ENCODE measurements at places on chromosomes 11 and 22.
A peak's percentile ranks its signal among the peaks of the same experiment; 100 is the strongest.

DNA sequence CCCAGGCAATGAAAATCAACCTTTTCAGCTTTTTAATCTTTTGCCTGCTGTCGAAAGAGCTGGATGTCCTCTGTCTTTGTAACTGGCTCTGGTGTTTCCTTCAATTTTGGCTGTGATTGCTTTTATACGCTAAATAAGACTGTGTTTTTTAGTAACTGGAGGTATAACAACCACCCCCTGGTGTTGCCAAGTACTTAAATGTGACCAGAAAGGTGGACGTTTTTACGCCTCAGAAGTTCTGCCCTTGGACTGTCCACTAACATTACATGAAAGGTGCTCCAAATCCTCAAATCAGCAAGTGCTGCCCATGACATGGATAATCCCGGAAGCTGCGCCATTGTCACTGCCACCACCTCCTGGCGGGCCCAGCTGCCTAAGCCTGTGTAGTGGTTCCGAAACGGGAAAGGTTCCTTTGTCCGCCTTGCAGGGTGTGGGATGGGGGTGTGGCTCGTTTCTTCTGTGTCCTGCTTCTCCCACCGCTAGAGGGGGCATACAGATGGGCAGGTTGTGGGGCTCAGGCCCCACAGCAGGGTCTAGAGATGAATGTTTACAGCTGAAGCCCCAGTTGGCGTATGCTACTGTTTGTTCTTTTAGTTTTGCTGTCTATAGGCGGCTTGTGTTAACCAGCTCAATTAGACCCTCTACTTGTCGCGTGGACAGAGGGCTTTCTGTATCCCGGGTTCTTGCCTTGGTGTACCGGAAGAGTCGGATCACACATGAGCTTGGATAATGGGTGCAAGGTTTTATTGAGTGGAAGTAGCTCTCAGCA lies 82.2 kb upstream of the SEPTIN5 start:
- DNase-seq: peak; percentile 68

DNA sequence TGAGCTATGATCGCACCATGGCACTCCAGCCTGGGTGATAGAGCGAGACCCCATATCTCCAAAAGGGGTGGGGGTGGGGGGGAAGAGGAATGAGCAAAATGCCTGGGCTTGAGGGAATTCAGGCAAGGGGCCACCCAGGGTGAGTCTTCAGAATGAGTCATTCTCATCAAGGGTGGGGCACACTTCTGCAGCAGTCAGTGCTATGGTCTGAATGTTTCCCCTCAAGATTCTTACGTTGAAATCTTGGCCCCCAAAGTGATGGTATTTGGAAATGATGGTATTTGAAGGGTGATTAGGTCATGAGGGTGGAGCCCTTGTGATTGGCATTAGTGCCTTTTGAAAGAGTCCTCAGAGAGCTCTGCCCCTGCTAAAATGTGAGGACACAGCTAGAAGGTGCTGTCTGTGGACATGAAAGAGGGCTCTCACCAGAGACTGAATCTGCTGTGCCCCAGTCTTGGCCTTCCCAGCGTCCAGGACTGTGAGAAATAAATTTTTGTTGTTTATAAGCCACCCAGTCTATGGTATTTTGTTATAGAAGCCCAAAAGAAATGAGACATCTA lies 86.4 kb upstream of the THY1 start:
- DNase-seq: peak; percentile 83

GRCh38 chr11:33920838-33921613 lies 29.1 kb upstream of the LMO2 start:
- DNase-seq: peak; percentile 40

DNA sequence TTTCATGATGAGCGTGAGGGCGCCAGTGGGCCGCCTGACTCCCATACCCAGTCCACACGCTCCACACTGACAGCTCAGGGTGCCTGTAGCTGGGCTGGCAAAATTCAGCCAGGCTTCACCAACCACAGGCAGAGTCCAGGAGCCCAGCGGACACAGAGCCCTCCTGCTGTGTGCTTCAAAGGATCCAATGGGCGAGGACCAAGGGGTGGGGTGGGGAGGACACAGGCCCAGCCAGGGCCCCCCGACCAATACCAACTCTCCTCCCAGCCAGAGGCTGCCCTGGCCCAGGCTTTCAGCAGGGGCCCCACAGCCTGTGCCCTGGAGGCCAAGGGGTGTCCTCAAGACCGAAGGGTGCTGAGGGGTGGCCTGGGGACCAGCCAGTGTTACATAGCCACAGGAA lies 336.1 kb downstream of the CTTN start:
- DNase-seq: no peak

GRCh38 chr11:112073941-112074811 lies at the start of the genes NKAPD1 and PIH1D2:
Gene NKAPD1 (plus strand): TSS chr11:112074299. CDS start chr11:112075575, 1,276 bp downstream.
Gene PIH1D2 (minus strand): TSS chr11:112074017. CDS start chr11:112073174, 843 bp downstream.
- DNase-seq: peak; percentile 88

DNA sequence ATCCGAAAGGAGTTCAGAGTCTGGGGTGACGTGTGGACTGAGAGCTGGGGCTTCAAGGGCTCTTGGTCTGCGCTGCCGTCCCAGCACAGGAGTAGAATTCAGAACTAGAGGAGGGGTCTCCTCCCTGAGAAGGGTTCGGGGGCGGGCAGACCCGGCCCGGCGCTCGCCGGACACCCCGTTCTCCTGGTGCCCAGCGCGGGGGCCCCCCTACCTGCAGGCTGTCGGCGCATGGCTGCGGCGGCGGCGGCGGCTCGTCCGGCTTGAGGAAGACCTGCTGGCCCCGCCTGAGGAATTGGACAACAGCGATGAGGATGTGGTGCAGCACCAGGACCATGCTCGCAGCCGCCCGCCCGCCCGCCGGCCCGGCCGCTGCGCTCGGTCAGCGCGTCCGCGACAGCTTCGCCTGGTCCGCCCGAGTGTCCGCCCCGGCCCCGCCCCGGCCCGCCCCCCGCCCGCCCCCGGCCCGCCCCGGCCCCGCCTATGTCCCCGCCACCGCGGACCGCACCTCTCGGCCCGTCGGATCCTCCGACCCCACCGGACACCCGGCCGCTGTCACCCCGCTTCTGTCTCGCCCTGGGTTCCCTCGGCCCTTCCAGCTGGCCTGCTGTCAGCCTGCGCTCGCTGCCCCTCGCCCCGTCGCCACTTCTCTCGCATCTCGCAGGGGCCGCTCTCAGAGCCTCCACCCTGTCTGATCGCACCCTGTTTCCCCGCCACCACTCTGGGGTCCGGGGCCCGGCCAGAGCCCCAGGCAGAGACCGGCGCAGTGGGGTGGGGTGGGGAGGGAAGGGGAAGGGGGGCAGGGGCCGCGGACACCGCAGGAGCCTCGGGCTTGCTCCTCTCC lies 32.0 kb downstream of the PDE2A start:
- DNase-seq: peak; percentile 16

DNA sequence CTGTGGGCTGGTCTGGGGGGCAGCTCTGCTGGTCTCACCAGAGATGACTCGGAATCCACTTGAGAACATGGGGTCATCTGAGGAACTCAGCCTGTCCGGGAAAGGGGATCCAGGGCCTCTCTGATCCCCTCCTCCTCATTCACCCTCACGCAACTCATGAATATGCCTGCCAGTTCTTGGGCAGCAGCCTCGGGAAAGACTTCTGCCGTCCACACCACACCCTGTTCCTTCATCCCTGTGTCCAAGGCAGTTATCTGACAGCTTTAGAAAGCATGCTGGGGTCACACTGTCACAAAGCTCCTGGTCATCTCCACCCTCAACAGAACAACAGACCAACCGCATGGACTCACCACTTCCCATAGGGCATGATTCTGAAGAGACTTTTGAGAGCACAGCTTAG lies 88.3 kb downstream of the AMOTL1 start:
- no peak for DNase-seq

GRCh38 chr11:1827095-1827813 lies 7.5 kb upstream of the SYT8 start:
- DNase-seq: peak; percentile 92

DNA sequence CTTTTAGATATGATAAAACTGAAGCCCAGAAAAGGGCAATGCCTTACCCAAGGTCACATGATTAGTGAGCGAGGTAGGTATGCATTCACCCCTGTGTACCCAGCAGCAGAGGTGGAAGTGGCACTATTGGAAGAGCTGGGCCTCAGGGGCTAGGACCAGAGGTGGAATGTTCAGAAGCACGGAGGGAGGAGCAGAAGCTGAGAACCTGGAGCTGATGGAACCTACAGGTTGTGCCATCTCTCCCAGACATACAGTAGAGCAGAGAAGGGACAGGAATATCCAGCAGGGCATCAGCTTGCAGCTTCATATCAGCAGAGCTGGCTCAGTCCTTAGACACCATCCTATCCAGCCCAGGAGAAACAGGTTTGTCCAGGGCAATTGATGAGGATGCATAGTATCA lies 14.6 kb upstream of the FCHSD2 start:
- DNase-seq: no peak

DNA sequence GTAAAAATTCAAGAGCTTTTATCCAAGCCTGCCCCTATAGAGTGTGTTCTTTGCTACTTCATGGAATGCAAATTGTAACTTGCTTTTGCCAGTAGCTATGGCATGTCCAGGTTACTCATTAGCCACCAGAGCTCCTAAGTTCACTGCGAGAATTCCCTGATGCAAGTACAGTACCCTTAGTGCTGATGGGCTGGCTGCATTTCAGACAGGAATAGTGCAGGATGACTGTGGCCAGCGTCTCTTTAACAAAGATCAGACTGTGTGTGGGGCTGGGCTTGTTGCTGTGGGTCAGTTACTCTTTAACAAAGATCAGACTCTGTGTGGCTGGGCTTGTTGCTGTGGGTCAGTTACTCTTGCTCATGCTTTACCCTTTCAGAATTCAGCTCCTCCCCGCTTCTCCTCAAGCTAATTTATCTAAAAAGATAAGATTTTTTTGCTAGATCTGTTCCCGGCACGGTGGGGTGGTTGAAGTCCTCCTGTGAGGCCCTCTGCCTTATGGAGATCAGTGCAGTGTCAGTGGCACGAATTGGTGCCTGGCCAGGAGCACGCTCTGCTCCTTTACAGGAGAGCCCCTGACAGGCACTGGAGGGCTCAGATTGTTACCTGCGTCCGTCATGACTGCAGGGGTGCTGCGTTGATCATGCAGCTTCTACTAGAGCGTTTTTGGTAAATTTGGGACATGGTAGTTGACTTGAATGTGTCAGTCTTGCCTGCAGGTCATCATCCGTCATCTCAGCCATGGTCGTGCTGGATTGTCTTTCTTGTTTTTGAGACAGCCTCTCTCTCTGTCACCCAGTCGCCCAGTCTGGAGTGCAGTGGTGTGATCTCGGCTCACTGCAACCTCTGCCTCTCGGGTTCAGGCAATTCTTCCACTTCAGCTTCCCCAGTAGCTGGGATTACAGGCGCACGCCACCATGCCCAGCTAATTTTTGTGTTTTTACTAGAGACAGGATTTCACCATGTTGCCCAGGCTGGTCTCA lies 27.0 kb downstream of the AP2A2 start:
- DNase-seq: no peak

GRCh38 chr22:47124451-47124881 lies 362.0 kb downstream of the TBC1D22A start:
- DNase-seq: no peak

DNA sequence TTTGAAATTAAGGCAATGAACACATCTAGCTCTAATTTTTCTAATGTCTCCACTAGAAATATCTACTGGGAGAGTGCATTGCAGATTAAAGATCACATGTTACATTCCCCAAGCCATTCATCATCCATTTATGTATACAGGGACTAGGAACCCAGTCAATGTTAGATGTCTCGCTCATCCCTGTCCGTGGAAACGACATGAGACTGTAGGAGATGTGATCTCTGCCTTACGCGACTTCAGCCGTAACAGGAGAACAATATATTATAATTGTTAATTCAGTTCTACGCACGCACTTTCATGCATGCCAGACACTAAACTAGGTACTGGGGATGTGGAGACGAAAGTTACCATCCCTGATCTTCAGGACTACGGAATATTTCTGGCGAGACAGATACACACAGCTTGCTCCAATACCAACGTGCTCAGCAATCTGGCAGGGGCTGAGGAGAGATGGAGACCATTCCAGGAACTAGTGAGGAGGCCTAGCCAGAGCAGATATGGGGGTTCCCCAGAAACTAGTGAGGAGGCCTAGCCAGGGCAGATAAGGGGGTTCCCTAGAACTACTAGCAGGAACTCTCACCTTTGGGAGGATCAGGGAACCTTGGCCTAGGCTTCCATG lies 706 bp downstream of the DCPS start:
- no peak for DNase-seq

GRCh38 chr11:65430406-65431217 lies 8.0 kb downstream of the NEAT1 start:
- no peak for DNase-seq

DNA sequence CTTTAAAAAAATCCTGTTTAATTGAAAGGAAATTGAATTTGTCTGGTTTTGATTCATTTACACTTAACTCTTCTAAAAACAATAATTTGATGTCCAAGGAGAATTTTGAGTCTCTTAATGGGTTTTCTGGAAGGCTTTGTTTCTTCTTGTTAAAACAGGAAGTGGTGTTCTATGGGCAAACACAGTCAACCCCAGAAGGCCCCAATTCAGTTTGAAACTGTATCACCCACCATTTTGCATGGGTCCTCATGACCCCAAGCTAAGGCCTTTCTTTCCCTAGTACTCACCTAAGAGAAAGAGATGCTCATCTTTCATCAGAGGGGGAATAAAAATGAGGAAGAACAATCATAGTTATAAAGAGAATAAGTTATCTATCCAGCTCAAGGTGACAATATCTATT lies 10.6 kb downstream of the FLI1 start:
- DNase-seq: no peak

GRCh38 chr22:33658775-33659174 lies 261.5 kb downstream of the LARGE1 start:
- peak; percentile 8 for DNase-seq

- no peak for DNase-seq
Observed at GRCh38 chr11:23997356-23997755, 499.5 kb upstream of the LUZP2 start.

- peak; percentile 59 for DNase-seq
Observed at GRCh38 chr11:108117746-108118371, 3.5 kb upstream of the ACAT1 start.

- DNase-seq: no peak
Observed at GRCh38 chr11:59999691-60000090, 17.3 kb upstream of the OOSP4B start.

DNA sequence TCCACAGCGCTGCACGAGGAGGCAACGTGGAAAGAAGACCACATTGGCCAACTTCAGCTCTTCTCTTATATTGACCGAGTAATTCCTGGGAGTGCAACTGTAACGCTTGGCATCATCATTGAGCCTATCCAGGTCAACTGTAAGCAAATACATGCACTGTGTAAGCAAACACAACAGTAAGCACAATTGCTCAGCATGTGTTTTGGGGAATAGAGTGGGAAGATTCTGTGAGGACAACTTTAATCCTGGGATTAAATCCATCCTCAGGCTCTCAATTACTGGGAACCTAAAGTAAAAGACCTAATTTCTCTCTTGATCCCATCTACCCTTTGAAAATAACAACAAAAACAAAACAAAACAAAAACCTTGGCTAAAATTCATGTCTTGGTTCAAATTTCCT lies 109.5 kb upstream of the DDI1 start:
- DNase-seq: no peak
